ENCODE measurements at places on chromosomes 3 and 15.

DNA sequence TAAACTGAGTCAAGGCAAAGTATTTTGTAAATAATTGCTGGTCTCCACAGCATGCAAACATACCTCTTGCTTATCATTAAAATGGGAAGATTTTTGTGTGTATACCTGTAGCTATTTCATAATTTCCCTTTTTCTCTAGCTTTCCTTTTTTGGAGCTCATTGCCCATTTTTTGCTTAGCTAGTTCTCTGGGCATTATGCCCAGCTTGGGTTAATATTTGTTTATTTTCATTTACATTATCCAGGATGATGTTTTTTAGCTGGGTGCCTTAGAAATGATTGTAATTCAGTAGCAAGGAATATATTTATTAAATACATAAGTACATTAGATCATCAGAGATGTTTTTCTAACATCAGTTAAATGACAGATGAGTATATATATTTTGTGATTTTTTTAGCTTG, 1271.7 kb upstream of the GBE1 start:
- DNase-seq: no peak

GRCh38 chr3:48196611-48197010, 8.4 kb upstream of the CDC25A start:
- no peak for DNase-seq

- DNase-seq: no peak
These were observed 12.8 kb downstream of the RTP1 start for GRCh38 chr3:187210091-187210490.

- DNase-seq: no peak
These were observed 335.2 kb downstream of the C3orf38 start for GRCh38 chr3:88485001-88485400.

- no peak for DNase-seq
These were observed 75.3 kb downstream of the HMG20A start for GRCh38 chr15:77495838-77496596.

DNA sequence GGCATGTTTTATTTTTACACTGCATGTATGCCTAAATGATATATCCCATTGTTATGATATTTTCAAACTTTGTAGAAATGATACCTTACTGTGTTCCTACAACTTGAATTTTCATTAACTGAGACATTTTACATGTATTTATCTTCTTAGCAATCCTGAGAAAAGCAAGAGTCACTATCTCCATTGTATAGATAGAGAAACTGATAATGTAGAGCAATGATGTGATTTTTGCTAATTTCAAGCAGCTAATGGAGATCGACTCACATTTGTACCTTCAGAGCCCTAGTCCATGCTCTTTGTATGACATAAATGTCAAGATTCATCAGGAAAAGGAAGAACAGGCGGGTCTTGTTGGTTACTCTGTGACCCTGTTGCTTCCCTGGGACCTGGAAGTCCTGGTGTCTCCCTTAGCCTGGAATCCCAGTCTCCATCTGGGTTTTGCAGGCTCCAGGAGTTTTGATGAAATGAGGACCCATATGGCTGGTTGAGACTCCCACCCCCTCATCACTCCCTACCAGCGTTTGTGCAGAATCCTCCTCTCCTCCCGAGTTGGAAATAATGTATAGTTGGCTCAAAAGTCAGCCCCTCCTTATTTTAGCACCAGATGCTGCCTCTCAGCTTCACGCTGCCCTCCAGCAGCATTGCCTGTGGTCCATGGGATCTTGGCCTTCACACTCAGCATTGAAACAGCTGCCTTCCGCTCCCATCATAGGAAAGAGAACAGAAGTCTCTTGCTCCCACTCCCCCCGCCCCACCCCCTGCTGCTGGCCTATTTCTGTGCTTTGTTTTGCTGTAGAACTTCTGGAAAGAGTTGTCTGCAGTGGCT, 67.1 kb downstream of the APBA2 start:
- DNase-seq: no peak

- DNase-seq: no peak
These were observed 10.0 kb downstream of the ARIH2 start for GRCh38 chr3:48928679-48929078.

DNA sequence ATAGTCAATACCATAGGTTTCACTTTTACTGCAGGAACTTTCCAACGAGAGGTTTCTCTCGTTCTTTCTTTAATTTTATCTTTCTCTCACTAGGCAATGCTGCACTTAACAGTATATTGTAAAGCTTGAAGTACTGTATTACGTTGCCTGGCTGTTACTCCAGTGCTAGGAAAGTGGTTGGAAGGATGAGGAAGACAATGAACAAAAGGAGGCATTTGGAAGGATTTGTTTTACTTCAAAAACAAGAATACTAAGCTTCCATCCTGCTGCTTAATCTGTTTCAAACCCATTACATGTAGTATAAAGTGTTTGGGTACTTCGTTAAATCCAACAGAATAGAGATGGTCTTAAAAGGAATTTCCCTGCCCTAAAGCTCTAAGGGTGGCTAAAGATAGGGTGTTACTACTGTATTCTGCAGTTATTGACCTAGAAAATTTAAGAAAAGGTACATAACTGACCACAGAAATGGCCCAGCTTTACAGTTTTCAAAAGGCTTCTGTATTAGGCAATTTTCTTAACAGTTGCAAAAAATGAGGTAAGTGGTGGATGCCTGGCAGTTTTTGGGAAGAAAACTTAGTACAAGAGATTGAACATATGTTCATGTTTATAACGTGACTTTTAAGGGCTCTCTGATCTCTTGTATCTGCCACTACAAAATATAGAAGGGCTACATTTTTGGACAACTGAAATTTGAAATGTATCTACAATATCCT, 785 bp upstream of the IFT57 start:
- DNase-seq: no peak

GRCh38 chr15:66846031-66846430, 144.0 kb downstream of the SMAD6 start:
- DNase-seq: no peak

- no peak for DNase-seq
These were observed 190.7 kb downstream of the ZIC4 start for GRCh38 chr3:147215660-147216059.

DNA sequence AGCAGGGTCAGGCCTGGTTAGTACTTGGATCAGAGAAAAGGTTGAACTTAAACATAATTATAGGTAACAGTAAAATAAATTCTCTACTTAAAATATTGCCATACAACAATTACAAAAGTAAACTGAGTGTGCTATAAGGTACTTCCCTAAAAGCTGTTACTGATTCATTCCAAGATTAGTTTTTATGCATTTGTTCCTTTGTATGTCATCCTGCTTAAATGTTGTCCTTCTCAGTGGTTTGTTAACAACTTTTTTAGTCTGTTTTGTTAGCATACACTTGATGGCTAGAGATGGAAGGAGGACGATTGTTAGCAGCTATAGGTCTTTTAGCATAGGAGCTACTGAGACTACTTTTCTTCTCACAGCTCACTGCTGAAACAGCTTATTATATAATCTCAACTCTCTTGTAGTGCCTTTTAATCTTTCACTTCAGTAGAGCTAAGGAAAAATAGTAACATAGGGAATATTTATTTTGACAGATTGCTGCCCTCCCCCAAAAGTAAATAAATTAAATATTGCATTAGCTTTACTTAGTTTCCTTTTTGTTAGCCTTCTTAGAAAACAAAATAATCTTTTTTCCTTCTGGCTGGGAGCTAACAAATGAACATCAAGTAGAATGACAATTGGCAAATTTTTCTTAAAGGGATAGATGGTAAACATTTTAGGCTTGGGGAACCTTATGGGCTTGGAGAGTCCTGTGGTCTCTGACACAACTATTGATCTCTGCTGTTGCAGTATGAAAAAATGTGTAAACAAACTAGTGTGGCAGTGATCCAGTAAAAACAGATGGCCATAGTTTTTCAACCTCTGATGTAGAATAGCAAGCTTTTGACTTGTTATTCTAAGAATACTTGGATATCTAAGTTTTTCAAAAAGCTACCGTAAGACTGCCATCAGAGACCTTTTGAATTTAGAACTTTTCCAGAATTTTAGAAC, 39.5 kb downstream of the USP8 start:
- DNase-seq: no peak

DNA sequence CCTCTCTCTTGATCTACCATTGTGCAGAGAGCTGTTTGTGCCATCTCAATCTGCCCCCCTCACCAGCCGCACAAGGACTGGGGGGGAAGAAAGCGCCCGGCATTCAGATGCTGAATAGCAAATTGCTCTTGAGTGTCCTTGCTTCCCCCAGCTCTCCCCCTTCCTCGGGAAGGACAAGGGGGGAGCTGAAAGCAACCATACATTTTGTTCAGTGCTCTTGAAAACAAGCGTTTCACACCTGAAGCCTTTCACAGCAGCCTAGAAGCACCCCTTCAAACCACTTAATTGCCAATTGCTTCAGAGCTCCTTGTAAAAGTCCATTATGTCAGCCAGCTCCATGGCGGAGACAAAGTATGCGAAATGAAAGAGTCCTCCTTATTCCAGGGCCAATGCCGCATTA, 540.1 kb downstream of the NR2F2 start:
- DNase-seq: no peak

DNA sequence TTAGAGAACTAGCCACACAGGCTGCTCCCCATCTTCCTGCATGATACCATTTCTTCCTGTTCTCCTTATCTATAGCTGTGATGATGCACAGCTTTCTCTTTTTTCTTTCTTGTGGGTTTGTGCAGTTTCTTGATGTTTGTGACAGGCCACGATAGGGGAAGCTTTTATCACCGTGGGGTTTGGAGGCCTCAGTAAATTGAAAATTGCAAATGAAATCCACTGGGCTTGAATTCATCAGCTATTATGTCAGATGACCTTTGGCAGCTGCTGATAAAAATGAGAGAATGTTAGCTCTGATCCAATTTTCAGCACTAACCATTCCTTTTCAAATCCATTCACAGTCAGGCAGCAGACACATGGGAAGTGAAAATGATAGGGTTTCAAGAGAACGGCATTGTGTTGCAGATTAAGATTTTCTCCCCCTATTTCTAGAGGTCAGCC, 176.9 kb upstream of the SOX2 start:
- no peak for DNase-seq

DNA sequence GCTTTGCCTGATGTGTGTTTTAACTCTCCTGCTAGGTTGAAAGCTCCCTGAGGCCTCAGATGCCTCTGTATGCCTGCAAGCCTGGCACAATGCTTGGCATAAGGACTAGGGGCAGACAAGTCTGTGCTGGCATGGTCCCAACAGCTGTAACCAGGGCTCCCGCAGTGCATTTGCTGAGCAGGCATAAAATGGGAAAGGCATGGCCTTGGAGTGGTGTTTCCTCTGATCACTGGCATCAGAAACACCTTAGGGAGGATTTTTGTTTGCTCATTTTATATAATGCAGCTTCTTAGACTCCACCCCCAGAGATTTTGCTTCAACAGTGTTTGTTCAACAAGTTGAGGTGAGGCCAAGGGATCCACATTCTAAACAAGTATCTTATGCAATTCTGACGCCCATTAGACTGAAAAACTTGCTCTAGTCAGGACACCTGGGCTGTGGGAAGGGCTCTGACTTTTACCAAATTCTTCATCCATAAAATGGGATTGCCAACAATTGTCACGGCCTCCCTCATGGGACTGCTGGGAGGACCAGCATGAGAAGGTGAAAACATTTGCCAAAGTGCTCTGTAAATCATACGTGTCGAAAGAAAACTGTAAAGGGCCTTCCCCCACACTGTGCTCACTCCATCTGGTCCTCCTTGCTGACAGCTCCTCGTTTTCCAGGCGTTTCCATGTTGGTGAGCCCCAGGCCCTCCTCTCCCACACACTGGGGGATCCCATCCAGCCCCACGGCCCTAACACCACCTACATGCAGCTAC, 43.1 kb downstream of the STARD5 start:
- no peak for DNase-seq

DNA sequence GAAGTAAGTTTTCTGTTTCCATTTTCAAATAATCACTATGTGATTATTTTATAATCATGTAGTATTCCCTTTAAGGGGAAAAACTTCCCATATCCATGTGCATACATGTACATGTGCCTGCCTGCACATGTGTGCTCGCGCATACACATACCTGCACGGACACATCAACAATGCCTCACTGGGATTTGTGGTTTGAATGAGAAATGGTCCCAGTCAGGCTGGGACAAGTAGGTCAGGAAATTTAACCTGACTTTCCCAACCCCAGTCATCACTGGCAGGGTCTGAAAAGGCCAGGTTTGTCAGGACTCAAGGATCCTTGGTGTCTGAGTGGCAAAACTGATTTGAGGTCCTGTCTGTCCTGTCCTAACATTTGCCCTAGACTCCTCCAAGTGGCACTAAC, 109.3 kb upstream of the MRPS22 start:
- no peak for DNase-seq

DNA sequence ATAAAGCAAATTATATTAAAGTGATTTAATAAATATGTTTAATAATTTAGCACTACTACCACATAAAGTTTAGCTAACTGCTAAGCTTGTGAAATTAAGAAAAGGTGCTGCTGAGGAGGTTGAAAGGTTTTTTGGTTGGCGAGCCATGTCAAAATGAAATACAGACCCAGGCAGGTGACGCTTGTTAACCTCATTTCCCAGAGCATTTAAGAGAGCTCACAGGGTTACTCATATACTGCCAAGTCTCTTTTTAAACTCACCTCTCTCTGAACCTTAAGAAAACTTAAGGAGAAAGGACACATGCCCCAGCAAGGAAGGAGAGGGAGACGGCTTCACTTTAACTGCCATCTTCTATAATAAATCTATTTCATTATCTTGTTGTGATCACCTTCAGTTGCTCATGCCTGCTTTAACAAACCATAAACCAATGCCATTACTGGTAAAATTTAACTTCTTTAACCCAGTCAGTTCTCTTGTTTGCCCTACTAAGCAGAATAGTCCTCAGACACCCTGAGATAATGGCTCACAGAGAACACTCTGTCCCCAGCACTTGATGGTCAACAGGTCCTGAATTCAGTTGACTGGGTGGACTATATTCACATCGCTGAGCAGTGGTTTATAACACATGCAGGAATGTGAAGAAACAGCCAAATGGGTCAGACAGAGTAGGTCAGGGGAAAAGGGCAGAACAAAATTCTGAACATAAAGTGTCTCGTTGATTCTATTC, 540.1 kb downstream of the UNC13C start:
- no peak for DNase-seq

DNA sequence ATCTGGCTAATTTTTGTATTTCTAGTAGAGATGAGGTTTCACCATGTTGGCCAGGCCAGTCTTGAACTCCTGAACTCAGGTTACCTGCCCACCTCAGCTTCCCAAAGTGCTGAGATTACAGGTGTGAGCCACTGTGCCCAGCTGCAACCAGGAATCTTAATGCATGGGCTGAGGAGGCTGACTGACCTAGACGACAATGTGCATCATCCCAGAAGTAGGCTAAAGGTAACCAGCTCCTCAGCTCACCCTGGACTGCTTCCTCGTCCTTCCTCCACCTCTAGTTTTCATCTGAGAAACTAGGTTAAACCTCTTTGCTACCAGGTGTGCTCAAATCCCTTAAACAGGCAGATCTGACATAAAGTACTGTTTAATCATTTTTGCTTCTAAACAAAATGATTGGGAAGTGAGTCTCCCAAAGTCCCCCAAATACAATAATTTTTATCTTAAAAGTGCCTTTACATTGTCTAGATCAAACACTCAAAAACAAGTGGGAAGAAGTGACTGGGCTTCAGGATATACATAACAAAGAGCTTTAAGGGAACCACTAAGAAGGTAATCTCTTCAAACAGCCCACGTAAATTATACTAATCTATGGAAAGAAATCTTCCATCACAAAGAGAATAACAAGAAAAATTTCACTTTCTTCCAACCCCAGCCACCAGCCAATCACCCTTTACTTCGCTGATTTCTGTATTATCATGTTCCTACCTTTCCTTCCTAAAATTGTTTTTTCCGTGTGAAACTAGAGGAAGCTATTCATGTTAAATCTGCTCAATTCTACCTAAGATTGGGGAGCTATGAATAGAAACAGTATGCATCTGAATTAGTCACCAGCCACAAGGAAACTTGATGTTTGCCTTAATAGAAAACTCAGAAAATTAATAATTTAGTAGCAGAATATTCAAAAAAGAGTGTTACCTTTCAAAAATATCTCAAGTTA, 34.7 kb downstream of the IGF2BP2 start:
- DNase-seq: no peak
